Substantia nigra (tissue), 51 donors: ENCODE measurements at places on chromosomes 6 and 20.

- no peak for DNase-seq
Measured at GRCh38 chr20:60046011-60046413, 87.8 kb downstream of the CDH26 start.

GRCh38 chr20:12528591-12529041 lies 480.2 kb upstream of the SPTLC3 start:
- no peak for DNase-seq

DNA sequence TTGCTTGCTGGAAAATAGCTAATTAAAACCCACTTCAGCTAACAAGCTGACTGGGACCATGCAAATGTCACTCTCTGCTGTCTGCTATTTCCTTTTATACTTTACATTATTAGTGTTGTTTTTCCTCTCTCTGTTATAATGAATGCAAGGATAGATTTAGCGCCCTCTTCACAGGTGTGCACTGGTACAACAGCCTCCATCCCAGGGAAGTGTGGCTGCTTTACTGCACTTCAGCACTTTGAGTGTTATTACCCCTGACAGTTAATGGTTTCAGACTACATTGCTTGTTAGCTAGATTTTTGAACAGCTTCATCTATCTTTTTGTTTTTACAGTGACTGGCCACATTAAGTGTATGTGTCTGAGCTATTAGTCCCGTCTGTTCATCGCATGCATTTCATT lies 405.7 kb downstream of the RNF144B start:
- DNase-seq: no peak

GRCh38 chr20:60137657-60138245 lies 179.5 kb downstream of the CDH26 start:
- no peak for DNase-seq

- DNase-seq: no peak
Measured at GRCh38 chr6:136163260-136163659, 86.9 kb downstream of the MTFR2 start.

DNA sequence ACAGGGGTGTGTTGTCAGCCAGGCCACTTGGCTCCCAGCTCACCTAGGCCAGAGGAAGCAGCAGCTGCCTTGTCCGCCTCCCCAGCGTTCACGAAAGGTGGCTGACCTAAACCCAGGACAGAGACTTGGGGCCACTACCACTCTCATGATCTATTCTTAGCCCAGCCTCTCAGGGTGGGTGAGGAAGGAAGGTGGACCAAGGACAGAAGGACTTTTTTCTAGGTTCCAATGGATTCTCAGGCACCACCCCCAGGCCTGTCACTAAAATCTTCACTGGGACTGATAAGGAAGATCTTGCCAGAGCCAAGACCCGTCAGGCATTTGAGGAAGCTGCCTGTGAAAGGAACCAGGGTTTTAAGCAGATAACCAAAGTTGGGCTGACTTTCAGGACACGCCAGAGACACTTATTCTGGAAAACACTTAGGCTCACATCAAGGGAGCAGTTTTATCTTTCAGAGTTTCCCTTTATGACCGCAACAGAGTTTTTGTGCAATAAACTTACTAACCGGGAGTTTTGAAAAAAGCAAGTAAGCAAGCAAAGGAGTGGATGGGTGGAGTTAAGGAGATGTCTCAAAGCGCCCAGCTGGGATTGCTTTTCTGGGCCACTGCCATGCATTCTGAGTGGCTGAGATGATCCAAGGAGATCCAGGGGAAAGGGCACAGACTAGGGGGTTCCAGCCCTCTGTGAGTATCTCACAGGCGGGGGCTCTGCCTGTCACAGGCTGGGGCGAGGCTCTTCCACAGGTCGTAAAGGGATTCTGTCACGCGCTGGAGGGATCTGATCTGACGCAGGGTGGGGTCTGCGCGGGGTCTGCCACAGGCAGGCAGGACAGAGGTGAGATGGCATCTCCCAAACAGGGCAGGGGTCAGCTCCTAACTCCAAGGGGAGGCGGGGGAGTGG lies 989 bp downstream of the FITM2 start:
- no peak for DNase-seq

DNA sequence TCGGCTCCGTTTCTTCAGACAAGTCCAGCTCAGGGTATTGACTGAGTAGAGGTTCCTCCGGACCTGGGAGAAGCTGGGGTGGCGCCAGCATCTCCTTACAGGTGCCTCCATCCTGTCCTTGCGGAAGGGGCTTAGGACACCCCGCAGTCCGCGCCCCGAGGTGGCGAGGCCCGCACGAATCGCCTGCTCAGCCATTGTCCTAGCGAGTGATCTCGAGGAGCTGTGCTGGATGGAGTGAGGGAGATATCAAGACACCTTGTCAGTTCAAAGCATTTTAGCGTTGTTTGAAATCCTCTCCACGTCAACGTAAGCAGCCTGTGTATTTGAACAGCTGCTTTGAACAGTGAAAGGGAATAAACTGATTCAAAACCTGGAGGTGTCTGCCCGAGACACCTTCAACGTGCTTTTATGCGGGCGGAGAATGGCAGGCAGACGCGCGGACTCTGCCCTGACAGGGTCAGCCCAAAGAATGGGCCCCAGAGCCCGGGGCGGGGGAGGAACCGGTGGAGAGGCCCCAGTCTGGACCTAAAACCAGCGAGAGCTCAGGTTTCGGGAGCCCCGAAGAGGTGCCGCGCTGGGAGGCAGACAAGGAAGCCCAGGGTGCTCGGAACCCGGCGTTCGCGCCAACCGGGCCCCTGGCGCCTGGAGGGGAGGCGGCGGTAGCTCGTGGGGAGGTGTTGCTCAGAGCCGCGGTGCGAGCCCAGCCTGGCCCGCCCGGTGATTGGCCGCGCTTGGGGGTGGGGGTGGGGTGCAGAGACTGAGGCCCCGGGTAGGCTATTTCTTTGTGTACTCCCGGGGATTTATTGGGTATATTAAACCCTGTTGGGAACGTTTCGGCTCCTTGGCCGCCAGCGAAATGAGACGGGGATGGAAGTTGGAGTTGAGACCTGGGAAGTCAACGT lies 3.1 kb upstream of the POU3F2 start:
- no peak for DNase-seq
